ENCODE measurements at places on chromosomes 6 and 20.

DNA sequence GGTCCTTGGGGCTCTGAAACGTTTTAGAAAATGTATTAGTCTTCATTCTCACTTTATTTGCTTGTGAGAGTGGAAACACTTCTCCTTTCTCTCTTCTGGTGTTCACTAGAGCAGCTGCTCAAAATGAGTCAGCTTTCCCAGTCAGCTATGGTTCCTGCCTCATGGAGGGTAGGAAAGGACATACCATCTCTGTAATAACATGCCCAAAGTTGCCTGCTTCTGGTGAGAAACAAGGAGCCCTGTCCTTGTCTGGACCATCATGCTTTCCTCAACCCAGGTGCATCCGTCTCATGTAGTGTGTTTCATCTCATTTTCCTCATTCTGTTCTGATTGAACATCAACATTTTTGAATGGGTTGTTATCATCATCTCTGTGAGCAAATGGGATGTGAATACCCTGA lies 17.1 kb upstream of the TINAG start:
- DNase-seq, result peak; percentile 5

DNA sequence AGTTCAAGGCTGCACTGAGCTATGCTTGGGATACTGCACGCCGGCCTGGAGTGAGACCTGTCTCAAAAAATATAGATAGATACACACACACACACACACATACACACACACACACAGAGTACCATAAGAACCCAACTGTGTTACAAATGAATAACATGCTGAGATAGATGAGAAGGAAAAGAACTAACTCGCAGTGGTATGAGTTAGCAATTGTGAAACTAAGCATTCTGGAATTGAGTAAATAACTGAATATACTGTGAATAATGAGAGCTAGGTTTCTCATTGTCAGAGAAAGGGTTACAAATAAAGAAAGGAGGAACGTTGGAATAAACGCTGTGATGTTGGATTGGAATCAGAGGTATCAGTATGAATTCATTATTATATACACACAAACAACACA lies 14.6 kb upstream of the FAXC start:
- no peak for DNase-seq

DNA sequence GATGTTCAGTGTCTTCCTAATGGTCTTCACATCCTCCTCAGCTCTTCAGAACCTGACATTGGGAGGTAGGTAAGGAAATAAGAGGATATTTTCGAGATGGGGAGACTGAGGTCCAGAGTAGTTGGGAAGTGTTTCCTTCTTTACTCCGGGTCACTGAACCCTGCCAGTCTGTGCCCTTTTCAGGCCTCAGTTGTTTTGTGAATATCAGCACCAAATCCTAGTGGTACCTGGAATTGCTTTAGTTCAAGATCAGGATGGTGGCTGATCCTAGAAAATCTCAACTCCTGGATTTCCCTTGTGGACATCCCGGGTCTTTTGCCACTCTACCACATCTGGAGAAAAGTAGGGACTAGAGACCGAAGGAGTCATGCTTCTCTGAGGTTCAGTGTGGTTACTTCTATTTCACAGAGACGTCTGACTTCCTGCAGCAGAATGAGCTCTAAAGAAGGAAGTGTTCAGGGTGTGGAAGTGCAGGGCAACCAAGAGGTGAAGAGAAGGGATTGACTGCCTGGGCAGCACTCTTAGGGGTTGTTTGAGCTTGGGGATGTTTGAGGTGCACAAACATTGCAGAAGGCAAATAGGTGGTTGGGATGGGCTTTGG lies 995 bp downstream of the STK4 start:
- peak; percentile 3 for DNase-seq

DNA sequence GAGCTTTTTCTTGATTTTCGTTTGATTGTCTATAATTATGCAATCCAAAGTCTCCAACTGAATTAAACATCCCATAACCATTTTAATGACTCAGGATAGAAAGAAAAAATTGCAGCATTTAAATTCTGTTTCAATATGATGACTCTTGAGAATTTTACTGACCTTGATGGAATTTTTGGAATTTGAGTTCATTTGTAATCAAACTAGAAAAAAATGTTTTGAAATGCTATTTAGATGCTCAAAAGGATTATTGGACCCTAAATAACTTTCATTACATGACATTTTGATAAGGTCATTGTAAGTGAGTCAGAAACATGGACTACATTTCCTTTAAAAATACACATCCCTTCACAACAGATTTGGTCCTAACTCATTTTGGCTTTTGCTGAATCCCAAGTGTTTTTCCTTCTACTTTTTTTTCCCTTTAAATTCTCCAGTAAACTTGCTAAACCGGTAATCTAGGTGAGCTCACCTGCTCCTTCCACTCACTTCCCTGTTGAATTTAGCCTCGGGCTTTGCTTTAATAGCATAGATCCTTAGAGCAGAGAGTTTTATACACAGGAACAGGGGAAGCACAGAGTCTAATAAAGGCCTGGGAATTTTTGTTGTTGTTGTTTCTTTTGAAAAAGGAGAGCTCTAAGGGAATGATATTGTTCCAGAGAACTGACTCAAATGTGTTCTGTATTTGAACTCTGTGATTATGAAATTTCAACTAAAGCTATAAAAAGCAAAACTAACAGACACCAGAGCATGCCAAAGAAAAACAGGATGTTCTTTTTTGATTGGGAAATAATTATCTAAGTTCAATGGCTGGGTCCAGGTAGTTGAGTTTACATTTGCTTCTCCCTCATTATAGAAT lies 1088.2 kb upstream of the CITED2 start:
- DNase-seq, result no peak

GRCh38 chr20:16352751-16353416 lies 220.4 kb downstream of the KIF16B start:
- no peak for DNase-seq

Data from hippocampal formation (tissue), 2 donors.